ENCODE measurements at places on chromosomes 16 and 17.
A peak's percentile ranks its signal among the peaks of the same experiment; 100 is the strongest.

- DNase-seq: no peak
These were observed 12.5 kb downstream of the ARHGAP23 start for GRCh38 chr17:38440614-38441397.

GRCh38 chr17:43477832-43478634 lies 5.7 kb upstream of the DHX8 start:
- no peak for DNase-seq

DNA sequence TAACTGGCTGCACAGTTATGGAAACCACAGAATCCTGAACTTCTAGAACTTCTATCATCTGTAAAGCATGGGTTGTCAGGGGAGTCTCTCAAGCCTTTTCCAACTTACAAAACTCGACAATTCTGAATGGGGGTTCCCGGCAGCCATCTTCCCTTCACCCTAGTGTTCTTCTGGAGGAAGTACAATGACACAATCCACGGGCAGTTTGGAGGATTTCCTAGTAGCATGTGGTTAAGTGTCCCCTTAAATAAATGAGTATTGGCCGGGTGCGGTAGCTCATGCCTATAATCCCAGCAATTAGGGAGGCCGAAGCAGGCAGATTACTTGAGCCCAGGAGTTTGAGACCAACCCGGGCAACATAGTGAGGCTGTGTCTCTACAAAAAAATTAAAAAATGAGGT lies 2.1 kb downstream of the SLC16A6 start:
- no peak for DNase-seq

GRCh38 chr17:58246104-58246740 lies 7.8 kb downstream of the LPO start:
- DNase-seq: no peak

GRCh38 chr17:74862108-74862901 lies 2.6 kb upstream of the GRIN2C start:
- peak; percentile 69 for DNase-seq

- DNase-seq: no peak
These were observed 5.0 kb downstream of the TBKBP1 start for GRCh38 chr17:47698749-47699535.

DNA sequence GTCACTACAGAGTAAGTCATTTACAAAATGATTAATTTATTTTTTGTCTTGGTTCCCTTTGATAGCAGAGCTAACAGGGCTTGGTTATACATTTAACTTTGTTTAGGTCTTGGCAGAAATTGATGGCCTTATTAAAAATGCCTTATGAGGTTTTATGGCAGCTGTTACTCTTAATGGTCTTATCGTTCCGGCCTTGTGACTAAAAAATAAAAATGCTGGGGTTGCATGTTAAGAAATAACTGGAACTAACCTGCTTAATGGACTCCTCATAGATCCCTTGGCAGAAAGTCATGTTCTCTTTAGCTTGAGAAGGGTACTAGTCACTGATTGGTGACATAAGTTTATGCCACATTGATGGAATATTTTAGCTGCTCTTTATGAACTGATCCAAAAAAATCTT lies 18.3 kb downstream of the COX11 start:
- no peak for DNase-seq

DNA sequence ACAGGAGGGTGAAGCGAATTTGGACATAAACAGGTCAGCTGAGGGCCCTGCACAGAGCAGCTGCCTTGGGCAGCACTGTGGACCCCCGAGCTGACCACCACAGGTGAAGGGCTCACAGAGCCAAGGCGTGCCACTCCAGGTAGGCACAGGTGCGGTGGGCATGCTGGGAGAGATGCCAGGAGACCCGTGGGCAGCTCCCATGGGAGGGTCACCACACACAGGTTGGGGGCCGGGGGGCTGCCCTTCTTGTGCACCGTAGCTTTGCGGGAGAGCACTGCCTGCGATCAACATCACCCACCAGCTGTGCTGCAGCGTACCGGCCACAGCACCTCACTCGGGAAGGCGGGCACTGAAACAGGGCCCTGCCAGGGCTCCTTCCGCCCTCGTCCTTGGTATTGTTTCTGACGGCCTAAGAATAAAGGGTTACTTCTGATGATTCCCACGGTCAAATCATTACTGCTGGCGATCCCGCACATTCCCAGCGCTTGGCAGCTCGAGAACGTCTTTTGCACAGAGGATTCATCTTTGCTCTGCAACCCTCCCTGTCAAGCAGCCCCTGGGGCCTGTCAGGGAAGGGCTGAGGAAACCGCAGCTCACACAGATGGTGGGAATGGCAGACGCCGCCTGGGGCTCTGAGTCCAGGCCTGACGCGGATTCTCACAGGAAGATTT lies 181.7 kb downstream of the BANP start:
- DNase-seq: no peak

GRCh38 chr16:50622643-50623369 lies 58.3 kb downstream of the SNX20 start:
- no peak for DNase-seq

DNA sequence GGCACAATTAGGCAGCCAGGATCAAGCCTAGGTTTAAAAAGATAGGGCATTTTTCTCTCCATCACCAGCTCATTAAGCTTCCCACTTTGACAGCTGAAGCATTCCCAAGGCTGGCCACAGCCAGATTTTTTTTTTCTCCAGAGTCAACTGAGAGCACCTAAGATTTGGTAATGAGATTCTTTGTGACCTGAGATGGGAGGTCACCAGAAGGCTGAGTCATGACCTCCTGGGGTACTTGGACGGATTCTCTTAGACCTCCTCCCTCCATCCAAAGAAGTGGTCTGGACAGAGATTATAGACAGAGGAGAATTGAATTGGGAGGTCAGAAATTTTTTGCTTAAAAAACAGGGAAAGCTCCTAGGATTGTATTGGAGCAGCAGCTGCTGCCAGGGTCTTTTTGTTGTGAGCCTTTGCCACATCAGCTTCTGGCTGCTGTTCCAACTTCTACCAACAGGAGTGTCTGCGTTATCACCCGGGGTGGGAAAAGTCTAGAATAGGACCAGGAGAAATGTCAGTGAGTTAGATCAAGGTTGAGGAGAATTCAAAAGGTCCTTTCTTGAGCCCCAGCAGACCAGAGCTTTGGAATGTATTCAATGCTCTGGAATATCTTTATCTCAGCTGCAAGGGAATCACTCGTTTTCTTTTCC lies 221.2 kb upstream of the N4BP1 start:
- no peak for DNase-seq

DNA sequence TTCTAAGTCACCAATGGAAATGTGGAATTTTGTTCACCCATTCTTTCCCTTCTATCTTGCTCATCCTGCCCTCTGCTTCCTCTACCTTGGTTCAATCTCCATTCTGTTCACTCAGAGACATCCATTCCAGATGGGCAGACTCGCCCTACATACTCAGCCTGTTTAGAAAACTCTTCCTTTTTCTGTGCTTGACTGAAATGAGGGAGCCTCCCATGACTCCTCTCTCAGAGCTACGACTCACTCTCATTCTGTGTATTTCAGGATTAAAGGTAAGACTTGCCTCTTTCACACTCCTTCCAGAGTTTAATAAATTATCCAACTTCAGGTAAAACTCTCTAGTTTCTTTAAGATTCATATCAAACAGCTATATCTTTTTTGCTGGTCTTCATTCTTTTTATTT lies 182.8 kb downstream of the HS3ST3A1 start:
- DNase-seq: no peak

DNA sequence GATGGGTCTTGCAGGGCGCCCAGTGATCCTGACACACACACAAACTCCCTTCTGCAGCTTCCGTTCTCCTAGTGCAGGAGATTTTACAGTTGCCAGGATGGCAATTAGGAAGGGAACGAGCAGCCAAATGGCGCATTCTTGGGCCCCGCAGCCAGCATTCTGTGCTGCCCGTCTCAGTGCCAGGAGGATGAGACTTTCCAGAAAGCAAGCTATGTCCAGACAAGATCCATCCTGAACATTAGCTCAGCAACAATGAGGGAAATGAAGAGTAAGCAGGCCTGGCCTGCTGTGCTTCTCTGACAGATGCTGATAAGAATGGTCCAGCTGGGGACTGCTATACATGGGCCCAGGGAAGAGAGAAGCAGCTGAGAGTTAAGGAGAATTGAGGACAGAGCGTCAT lies 16.5 kb downstream of the SPPL2C start:
- DNase-seq: no peak

DNA sequence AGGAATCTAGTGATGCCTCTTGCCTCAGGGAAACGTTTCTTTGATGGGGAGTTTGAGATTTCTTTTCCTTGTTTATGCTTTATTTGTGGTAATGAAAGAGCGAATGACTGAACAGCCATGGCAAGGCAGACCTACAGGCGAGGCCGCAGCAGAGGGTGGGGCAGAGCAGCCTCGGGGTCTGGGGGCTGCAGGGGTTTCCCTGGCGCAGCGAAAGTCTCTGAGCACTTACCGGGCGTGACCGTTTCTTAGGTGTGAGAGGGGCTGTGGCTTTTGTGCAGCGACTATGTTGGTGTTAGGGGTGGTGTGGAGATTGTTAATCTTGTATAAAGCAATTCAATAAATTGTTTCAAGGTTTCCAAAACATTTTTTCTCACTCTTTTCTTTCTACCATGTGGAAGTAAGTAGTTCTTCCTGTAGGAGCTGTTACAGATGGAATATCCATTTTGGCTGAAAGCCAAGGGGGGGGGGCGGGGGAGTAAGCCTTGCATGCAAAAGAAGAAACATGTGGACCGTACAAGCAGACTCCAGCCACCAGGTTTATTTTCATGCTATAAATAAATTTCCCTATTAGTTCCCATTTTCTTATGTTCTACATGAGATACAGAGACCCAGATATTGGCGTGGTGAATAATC lies 34.8 kb downstream of the UBN1 start:
- no peak for DNase-seq

GRCh38 chr16:87028481-87029320 lies 288.5 kb downstream of the C16orf95 start:
- no peak for DNase-seq
